ENCODE measurements at places on chromosomes 1 and 21.

GRCh38 chr1:11681071-11681771 lies at the start of gene MAD2L2:
Gene MAD2L2, minus strand, starts transcription at chr1:11681148. Its CDS starts 547 bp downstream, at chr1:11680601.
- DNase-seq = peak; percentile 84

DNA sequence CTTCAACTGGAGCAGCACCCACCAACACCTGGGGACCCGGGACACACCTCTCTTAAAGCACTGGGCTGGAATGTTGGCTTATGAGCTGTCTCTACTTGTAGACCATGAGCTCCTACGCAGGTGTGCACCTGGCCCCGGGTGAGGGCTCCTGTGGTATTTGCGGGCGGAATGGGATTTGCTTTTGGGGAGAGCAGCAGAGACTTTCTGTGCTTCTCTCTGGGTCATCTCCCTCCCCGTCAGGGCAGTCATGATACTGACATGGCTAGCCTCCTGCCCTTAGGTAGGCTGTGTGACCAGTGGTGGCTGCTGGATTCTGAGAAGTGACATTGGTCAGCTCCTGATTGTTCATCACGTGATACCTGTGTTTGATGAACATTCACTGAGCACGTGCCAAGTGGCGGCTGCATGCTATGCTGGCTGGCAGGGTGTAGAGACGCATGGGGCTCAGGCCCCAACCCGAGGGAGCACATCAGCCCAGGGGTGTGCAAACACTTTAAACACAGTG lies 9.0 kb upstream of the ZBTB21 start:
- DNase-seq = no peak

- no peak for DNase-seq
Observed at GRCh38 chr1:108645564-108646184, 15.2 kb downstream of the HENMT1 start.

- no peak for DNase-seq
Observed at GRCh38 chr1:163538667-163539066, 216.9 kb downstream of the NUF2 start.
